ENCODE measurements at places on chromosomes 7 and 10.

DNA sequence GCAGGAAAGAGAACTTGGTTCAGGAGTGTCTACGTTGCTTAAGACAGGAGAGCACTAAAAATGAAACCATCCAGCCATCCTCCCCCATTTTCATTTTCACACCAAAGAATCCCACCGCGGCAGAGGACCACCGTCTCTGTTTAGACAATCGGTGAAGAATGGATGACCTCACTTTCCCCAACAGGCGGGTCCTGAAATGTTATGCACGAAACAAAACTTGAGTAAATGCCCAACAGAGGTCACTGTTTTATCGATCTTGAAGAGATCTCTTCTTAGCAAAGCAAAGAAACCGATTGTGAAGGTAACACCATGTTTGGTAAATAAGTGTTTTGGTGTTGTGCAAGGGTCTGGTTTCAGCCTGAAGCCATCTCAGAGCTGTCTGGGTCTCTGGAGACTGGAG is 1.4 kb upstream of the IL6 start:
- DNase-seq = no peak

GRCh38 chr7:6419310-6419773 is 28.4 kb downstream of the DAGLB start:
- peak; percentile 57 for DNase-seq

DNA sequence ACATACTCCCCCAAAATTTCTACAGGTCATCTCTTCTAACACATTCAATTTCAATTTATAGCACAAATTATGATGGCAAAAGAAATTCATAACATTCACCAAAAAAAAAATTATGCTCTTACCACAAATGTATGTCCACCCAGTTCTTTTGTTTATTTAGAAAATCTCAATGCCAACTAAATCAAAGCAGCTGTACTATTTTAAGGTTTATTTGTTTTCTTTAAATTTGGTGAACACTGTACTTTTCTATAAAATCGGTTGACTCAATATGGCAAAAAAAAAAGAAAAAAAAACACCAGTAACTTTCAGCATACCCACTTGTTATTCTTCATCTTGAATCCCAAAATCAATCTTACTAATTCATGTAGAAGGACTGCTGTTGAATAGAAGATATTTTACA is 225.7 kb downstream of the AGMO start:
- no peak for DNase-seq

GRCh38 chr10:43188702-43189101 is 50.5 kb downstream of the CSGALNACT2 start:
- DNase-seq = no peak

DNA sequence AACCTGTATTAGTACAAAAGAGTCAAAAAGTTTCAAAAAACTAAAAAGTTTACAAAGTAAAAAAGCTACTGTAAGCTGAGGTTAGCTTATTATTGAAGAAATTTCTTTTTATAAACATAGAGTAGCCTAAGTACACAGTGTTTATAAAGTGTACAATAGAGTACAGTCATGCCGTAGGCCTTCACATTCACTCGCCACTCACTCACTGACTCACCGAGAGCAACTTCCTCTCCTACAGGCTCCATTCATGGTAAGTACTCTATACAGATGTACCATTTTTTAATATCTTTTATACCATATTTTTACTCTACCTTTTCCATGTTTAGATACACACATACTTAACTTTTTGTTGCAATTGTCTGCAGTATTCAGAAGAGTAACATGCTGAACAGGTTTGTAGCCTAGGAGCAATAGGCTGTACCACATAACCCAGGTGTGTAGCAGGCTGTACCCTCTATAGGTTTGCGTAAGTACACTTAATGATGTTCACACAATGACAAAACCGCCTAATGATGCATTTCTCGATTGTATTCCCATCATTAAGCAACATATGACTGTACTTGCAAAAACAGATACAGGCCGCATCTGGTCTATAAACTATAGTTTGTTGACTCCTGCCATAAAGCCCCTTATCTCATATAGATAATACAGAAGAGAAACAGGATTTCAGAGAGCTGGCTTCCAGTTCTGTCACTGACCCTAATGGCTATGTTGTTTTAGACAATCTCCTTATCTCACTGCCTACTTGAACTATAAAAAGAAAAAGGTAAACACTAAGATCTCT is 438.8 kb downstream of the HTR7 start:
- no peak for DNase-seq

- DNase-seq = no peak
These were observed 446.6 kb upstream of the SORCS1 start for GRCh38 chr10:107611115-107611514.

DNA sequence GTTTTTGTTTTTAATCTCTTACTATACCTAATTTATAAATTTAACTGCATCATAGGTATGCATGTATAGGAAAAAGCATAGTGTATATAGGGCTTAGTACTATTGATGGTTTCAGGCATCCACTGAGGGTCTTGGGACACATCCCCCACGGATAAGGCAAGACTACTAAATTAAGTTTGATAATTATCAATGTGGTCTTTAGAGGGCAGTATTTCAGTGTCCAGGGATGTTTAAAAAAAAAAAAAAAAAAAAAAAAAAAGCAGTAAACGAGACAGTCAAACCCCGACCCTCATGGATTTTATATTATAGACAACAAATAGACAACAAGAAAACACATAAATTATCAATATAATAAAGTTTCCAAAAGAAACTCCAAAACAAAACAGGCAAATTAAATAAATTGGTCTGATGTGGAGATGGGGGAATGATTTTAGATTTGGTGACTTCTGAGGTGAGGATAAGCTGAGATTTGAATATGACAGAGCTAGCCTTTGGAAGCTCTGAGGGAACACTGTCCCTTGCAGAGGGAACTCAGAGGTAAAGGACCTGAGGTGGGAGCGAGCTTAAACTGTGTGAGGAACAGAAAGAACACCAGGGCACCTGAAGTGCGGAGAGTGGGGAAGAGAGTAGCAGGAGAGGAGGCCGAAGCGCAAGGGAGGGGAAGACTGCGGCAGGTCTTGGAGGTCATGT is 14.8 kb downstream of the ACSM6 start:
- DNase-seq = no peak

- no peak for DNase-seq
These were observed 162.5 kb downstream of the SNX10 start for GRCh38 chr7:26454180-26454579.

- no peak for DNase-seq
These were observed 183.1 kb downstream of the EXOC4 start for GRCh38 chr7:133436014-133436428.

DNA sequence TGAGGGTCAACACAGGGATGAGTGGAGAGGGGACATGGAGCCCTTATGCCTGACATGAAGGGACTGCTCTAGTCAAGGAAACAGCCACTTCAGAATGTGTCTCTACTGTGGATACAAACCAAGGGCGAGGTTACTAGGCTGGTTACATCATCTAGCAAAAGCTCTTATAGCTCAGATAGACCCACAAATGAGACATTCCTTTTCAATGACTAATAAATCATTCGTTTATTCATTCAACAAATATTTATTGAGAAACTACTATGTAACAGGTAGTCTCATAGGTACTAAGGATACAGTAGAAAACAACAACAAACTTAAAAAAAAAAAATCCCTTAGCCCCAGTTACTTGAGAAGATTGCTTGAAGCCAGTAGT is 219.5 kb downstream of the KIAA1217 start:
- no peak for DNase-seq

GRCh38 chr7:128891942-128892269 is 18.6 kb downstream of the KCP start:
- DNase-seq = no peak

DNA sequence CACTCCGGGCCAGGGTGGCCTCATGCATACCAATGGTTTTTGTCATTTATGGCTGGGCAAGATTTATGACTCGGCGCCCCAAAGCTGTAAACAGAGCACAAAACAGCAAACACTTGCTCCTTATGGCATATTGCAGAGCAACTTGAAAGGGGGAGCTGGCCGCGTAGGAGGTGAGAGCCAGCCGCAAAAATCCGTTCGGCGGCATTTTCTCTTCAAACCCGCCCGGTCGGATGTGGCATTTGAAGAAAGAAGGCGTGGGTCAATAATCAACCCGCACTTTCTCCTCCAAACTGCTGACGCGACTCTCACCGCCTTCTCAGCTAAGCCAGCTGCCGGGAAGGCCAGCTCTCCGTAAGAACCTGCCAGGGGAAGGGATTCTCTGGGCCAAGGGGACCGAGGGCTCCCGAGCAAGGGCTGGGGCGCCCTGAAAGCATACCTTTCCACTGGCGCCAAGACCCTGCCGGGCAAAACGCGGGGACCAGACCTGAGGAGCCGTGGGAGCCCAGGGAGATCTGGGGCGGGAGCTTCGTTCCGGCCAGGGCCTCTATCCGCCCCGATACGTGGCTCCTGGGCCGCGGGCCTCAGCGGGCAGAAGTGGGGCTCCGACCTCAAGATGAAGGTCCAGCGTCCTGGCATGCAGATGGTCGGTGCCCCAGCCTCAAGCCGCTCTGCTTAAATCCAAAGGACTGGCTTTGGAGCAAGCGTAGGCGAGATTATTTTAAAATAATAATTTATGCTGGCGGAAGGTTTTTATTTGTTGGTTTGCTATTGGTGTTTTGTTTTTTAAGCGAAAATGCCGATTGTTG is 12.9 kb upstream of the HOXA2 start:
- no peak for DNase-seq

DNA sequence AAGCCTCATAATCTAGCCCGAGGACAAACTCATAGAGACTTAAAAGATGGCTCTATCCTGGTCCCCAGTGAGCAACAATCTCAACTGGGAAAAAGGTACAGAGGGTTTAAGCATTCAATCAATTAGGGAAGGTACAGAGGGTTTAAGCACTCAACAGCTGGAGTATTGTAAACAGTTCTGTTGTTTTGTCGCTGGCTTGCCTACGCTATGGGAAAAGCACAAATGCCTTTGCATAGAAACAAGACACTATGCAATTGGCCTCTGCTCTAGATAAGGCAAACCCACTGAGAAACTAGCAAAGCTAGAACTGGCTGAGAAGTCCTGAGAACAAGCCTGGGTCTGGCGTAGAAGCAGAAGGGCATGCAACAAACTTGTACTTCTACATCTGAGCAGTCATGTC is 69.3 kb downstream of the GFRA1 start:
- DNase-seq = no peak

GRCh38 chr10:132698761-132699391 is 87.1 kb downstream of the NKX6-2 start:
- DNase-seq = no peak

GRCh38 chr7:46489106-46489505 is 568.0 kb upstream of the IGFBP3 start:
- DNase-seq = no peak

DNA sequence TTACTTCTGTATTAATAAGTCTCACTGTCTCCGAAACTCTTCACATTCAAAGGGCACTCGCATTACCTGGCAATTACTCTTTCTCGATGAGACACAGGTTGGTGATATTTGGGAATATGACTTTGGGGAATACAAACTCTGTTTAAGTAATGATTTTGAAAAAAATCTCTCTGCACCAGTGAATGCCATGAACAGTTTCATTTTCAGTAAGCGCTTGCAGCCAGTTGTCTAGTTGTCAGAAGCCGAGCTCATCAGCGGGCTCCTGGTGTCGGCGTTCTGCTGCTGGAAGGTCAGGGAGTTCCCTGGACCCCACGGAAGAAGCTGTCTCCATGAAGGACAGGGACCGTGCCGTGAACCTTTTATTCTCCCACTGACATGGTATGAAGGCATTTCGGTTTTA is 57.7 kb downstream of the PTPRE start:
- DNase-seq = no peak

DNA sequence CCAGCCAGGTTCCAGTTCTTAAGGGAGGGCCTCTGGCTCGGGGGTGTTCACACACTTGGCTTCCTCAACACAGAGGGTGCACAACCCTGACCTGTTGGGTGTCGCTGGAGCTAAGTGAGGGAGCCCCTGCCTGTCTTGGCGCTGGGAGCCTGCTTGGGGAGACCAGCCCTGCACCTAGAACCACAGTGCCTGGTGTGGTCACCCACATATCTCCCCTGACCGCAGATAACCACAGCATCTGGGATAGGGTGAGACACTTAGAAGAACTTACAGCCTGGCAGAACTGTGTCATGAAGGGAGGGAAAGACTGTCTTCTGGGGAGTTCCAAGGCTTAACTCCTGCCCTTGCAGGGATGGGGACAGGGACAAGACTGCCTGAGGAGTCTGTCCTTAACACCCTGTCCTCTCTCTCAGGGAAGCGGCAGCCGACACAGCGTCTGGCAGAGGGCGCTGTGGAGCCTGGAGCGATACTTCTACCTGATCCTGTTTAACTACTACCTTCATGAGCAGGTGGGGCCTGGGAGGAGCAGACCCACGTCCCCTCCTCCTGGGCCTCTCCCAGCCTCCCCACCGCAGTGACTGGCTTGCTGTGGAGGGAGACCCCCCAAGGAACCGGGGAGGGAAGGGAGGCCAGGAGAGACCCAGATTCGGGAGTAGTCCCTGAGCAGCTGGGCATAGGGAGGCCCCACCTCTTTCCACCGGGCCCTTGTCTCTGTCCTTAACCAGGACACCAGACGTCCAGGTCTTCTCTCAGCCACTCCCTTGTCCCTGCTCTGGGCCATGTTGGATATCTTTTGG is 59.0 kb downstream of the PALD1 start:
- no peak for DNase-seq

DNA sequence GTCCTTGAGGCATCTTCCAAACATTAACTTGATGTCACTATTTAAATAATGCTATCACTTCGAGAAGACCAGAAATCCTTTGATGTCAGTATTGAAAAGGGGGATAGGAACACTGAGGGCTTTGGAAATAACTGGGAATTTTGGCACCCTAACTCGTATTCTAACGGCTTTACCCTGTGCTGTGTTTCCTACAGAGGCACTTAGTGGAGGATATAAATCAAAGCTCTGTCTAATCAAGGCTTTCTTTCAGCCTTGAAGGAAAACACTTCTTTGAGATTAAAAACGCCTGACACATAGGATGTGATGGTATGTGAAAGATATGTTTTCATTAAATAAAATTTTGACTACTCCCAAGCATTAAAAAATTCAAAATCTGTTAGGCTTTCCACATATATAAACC is 62.3 kb downstream of the CREB5 start:
- no peak for DNase-seq

GRCh38 chr7:33038639-33039038 is 23.9 kb downstream of the NT5C3A start:
- no peak for DNase-seq

DNA sequence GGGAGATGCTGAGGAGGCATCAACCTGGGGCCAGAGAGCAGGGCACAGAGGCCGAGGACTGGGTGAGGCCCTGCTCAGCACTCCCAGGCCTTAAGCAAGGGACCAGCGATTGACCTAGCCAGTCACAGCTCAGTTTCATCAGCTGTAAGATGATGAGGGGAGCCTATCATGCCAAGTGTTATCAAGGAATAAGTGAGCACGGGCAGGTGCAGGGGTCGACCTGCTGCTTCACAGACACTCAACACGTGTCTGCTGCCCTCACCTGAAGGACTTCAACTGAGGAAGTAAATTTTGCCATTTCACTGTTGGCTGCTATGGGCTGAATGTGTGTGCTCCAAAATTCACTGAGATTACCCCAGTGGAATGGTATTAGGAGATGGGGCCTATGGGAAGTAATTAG is 9.9 kb downstream of the C10orf71 start:
- DNase-seq = no peak

- no peak for DNase-seq
These were observed 16.8 kb downstream of the SFRP4 start for GRCh38 chr7:37899712-37900247.

Data from head of caudate nucleus (tissue), 42 donors.